ENCODE measurements at places on chromosomes 3 and 15.

GRCh38 chr3:68142441-68142840, 488.0 kb upstream of the SUCLG2 start:
- DNase-seq, result no peak

- DNase-seq, result no peak
Measured at GRCh38 chr3:49530231-49530630, 24.0 kb upstream of the BSN start.

DNA sequence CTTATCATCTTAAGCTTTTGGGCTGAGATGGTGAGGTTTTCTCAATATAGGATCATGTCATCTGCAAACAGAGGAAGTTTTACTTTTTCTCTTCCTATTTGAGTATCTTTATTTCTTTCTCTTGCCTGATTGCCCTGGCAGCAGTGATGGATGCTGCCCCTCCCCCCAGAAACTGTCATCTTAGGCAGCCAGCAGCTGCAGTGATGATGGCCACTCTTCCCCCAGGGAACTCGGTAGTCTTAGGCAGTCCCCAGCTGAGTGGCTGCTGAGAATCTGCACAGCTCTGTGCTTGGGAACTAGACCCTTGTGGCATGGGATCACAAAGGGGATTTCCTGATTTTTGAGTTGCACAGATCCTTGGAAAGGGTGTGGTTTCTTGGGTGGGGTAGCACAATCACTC, 791.1 kb upstream of the ALCAM start:
- no peak for DNase-seq

DNA sequence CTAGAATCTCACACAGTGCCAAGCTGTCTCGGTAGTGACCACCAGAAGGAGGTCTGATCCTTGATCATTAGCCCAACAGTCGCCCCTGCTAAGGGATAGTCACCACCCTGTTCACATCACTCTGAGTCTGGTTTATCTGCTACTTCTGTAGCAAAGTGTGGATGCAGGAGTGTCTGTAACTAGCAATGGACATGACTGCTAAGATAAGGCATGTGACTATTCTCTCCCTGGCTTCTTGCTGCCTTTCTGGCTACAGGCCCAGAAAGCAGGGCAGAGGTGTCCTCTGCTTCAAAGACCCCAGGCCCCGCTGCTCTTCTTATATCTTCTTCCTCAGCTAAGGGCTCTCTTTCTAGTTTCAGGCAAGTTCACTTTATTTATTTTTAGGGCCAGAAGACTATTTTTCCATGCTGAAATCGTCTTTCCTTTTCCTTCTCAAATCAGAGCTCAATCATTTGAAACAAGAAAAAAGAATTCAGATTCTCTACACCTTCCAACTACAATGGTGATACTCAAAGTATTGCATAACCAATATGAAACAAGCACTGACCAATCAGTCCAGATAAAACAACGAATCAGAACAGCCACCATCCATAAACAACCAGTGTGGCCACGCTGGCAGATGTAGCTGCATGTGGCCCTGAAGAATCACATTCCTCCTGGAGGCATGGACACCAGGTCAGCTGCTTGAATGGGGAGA, 8.0 kb upstream of the KNG1 start:
- DNase-seq, result peak; percentile 56

GRCh38 chr3:16132928-16133327, 41.6 kb upstream of the GALNT15 start:
- no peak for DNase-seq

- no peak for DNase-seq
Measured at GRCh38 chr15:28956491-28956890, 70.7 kb downstream of the APBA2 start.

GRCh38 chr3:7682822-7683229, 818.8 kb upstream of the LMCD1 start:
- DNase-seq, result peak; percentile 91

DNA sequence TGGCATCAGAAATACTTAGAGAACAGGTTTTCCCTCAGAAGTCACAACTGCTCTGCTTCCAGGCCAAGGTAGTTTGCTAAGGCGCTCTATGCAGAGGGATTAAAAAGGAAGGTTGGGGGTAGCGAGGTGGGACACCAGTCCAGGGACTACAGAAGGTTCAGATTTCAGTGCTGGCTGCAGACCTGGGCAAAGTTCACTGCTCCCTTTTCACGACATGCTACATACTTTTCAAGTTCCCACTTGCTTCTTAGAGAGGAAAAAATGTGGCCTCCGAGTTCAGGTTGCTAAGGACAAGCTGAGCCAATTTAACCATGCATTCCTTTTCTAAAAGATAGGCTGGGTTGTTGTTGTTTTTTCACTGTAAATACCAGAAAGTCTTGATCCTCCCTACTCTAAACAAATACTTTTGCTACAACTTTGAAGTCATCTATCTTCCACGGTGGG, 158.6 kb upstream of the NR2F2 start:
- DNase-seq, result no peak

DNA sequence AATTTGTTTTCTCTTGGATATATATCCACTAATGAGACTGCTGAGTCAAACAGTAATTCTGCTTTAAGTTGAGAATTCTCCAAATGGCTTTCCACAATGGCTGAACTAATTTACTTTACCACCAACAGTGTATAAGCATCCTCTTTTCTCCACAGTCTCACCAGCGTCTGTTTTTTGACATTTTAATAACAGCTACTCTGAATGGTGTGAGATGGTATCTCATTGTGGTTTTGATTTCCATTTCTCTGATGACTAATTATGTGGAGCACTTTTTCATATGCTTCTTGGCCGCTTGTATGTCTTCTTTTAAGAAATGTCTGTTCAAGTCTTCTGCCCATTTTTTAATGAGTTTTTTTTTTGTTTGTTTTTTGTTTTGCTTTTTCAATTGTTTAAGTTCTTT, 206.2 kb downstream of the CTNNB1 start:
- no peak for DNase-seq

- DNase-seq, result no peak
Measured at GRCh38 chr3:11903047-11903446, 56.4 kb upstream of the TAMM41 start.

DNA sequence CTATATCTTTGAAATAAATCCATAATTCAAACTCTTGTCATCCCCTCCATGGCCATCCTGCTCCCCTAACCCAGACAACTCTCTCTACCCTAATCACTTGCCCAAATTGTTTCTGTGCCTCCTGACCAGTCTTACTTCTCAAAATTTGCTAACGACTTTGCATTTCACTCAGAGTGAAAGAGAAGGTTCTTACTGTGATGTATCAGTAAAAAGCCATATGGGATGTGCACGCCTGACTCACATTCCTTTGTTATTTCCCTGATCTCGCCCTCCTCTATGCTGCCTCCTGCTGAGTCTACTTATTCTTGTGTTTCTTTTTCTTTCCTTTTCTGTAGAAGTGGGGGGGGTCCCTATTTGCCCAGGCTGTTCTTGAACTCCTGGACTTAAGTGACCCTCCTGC, 487.2 kb upstream of the FRG2C start:
- DNase-seq, result no peak

DNA sequence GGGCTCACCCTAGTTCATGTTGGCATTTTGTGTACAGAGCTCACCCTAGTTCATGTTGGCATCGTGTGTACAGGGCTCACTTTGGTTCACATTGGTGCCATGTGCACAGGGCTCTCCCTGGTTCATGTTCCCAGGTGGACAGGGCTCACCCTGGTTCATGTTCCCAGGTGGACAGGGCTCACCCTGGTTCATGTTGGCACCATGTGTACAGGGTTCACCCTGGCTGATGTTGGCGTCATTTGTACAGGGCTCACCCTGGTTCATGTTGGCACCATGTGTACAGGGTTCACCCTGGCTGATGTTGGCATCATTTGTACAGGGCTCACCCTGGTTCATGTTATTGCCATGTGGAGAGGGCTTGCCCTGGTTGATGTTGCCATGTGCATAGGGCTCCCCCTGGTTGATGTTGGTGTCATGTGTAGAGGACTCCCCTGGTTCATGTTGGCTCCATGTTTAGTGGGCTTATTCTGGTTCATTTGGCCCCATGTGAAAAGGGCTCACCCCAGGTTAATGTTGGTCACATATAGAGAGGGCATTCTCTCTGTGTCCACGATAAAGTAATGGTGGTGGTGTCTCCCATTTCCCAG, 31.7 kb upstream of the NR2C2 start:
- peak; percentile 26 for DNase-seq

DNA sequence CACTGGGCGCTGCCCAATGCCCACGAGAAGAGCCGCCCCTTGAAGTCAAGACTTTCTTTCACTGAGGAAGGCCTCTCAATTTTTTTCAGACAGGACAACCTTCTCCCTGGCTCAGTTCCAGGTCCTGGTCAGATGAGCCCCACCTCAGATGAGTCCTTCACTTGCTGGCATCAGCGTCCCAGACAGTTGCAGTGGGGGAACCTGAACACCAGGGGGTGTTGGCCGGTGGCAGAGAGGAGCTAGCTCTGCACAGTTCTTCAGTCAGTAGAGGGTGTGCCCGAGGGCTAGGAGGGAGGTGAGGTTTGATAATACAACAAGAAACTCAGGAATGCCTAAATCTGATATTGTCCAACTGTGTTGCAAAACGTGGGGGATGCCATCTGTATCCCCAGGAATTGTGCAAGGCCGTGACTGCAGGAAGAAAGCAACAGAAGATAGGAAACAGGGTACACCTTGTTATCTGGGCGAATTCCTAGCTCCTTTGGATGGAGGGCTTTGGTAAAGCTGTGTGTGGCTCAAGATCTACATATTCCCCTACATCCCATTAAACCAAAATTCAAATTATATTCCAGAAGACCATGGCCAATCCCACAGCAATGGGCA, 34.3 kb downstream of the CCR3 start:
- peak; percentile 82 for DNase-seq

- no peak for DNase-seq
Measured at GRCh38 chr3:191275751-191276150, 53.4 kb upstream of the CCDC50 start.

DNA sequence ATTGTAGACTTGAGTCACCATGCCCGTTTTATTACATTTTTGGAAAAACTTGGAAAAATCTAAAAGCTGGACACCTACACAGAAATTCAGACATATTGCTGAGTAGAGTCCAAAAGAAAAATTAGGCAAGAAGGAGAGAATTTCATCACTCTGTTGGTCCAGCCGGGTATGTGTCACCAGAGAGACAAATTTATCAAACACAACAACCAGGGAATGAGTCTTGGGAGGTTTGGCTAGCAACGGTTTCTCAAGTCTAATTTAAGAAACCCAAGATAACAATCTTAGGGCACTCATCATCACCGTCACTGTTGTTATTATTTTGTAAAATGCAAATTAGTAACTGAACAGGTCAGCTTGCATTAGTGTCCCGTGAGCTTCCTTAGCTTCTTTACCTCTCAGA, 197.5 kb upstream of the C2CD4B start:
- DNase-seq, result no peak

DNA sequence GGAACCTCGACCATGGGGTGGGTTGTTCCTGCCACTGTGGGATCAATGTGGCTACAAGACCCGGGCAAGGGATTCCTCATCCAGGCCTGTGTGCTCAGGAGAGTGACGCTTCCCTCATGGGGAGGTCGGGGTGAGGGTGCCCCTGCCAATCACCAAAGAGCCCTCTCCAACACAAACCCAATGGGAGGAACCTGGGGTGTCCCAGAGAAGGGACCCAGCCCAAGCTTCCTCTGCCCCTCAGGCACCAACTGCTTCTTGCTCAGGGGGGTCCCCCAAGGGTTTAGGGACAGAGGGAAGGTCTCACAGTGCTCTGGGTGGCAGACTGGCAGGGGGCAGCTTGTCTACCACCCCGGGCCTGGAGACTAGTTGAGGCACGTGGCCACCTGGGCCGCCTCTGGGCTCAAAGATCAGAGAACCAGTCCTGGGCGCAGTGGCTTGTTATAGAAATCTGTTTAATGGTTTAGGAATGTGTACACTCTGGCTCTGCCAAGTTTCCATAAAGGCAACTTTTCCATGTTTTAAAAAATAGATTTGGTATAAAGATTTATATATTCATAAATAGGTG, 26.6 kb downstream of the GP9 start:
- DNase-seq, result no peak

DNA sequence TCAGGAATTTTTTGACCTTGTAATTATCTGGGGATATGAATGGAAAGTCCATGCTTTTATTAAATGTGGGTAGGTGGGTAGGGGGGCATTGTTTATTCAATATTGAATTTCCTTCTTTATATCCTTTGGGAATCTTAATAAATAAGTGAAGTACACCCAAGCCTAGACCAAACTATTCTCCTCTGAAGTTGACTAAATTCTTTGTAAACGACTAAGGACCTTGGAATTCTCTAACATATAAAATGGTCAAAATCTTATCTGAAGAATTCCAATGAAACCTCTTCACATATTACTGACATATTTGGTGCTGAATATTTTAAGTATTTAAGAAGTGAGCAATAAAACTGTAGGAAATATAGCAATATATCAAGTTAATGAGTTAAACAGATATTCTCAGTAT, 1432.1 kb upstream of the GBE1 start:
- DNase-seq, result no peak

DNA sequence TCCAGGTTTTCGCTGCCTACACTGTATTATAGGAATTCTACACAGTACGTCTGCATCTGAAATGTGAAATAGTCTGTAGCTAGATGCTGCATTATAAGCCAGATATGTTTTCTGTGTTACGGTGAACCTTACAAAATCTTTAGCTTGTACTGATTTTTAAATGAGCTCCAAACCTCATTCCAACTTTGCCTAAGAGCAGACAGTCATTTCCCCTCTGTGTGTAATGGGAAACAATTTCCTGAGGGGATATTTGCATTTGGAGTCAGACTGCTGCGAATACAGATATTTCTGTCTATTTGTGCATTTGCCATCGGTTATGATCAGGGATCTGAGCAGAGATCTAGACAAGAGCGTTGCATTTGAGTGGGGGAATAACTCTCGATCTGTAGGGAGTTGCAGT, 37.5 kb downstream of the ARNT2 start:
- no peak for DNase-seq

DNA sequence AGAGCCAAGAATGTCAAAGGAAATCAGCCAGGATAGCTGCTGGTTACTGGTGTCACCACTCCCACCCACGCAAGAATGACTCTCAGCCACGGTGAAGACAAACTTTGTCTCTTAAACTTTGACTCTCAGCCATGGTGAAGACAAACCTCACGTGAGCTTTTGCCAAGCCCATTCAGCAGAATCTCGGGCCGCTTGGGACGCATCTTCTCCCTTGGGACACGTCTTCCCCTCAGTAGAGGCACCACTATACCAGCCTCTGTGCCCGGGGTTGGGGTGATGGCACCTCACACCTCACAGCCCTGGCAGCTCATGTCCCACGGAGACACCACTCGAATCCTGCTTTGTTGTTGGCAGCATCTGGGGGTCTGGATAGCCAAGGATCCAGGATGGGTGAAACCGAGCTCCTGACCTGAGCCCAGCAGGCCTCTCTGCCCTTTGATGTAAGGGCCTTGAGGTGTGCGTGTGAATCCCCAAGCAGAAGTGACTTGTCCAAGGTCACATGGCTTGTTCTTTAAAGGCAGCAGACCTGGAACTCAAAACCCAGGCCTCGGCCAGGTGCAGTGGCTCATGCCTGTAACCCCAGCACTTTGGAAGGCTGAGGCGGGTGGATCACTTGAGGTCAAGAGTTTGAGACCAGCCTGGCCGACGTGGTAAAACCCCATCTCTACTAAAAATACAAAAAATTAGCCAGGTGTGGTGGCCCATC, 21.8 kb downstream of the RBPMS2 start:
- DNase-seq, result no peak

GRCh38 chr3:24945563-24945962, 450.9 kb upstream of the THRB start:
- DNase-seq, result no peak

- no peak for DNase-seq
Measured at GRCh38 chr3:16171009-16171408, 3.5 kb upstream of the GALNT15 start.
